ENCODE measurements at places on chromosomes 5 and 9.

- no peak for DNase-seq
Measured at GRCh38 chr5:177234841-177235240, 68.7 kb downstream of the RAB24 start.

DNA sequence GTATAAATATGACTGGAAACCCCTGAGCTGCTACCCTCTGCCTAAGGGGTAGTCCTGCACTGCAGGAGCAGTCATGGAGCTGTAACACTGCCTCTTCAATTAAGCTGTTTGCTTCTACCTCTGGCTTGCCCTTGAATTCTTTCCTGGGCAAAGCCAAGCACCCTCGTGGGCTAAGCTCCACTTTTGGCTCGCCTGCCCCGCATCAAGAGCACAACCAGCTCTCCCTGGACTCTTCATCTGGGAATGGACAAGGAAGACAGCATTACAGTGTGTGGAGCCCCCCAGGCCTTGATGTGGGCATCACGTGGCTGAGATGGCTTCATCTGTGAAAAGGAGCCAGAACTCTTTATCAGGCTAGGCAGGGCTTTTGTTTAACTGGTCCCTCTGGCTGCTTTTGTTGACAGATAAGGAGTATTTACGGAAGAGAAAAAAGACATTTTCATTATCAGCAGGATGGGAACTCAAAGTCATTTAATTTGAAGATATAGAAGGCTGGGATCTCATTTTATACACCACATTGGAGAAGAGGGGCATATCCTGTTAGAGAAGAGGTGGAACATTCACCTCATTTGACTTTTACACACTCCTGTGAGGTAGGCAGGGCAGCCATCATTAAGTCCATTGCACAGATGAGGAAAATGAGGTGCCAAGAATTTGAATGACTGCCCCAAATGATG lies 137.8 kb downstream of the SEMA6A start:
- no peak for DNase-seq

GRCh38 chr5:32020946-32021345 lies 153.2 kb downstream of the GOLPH3 start:
- DNase-seq = no peak

DNA sequence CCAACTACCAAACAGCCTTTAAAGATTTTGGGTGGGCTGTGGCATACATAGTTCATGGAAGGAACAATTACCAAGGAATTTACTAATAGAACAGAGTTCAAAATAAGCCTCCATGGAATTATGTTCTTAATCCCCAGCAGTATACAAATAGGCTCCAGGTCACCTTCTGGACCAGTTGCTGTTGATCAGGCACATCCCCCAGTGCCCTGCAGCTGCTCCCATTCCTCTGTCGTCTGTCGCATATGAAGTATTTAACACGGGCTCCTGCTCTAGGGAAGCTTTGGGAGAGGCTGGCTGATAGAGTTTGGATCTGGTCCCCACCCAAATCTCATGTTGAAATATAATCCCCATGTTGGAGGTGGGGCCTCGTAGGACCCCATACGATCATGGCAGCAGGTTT lies 17.8 kb downstream of the SHC3 start:
- DNase-seq = no peak

GRCh38 chr9:68505681-68506409 lies 34.8 kb downstream of the TMEM252 start:
- no peak for DNase-seq

GRCh38 chr5:74693191-74693590 lies 8.2 kb downstream of the HEXB start:
- DNase-seq = no peak

DNA sequence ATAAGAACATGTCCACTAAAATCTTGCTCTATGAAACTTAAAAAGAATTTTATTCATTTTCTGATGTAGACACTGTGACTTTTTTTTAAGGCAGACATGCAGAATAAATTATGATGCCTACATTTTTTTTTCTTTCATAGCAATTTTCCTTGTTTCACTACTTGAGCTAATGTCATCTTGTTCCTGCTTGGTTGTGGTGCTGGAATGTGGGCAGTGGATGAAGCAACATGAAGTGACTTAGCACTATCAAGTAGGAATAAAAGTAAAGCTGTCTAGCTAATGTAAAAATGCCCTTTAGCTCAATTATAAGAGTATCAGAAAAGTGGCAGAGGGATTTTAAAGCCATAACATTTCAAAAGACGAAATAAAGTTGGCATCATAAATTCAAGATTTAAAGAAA lies 191.0 kb downstream of the ADAMTS6 start:
- no peak for DNase-seq

GRCh38 chr9:124312290-124313265 lies 54.8 kb downstream of the NEK6 start:
- DNase-seq = no peak

- DNase-seq = no peak
Measured at GRCh38 chr9:84460695-84461094, 120.1 kb upstream of the SLC28A3 start.

- no peak for DNase-seq
Measured at GRCh38 chr5:60436518-60436917, 263.4 kb downstream of the DEPDC1B start.

- no peak for DNase-seq
Measured at GRCh38 chr5:178732281-178732680, 1.8 kb upstream of the ZNF354A start.

DNA sequence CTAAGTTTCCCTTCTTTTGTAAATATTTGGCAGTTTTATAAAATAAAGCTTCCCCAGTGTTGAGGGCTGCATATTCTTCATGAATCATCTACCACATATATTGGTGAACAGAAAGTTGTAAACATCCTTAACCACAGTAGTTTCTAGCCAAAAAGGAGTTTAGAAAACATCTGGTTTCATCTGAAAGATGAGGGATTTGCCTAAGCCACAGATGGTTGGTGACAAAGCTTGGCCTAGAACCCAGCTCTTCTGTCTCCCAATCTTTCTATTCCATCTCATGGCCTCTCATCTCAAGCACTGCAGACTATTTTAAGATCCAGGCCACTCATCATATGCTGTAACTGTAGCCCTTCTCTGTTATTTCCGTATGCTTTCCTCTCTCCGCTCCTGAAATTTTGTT lies 232.3 kb upstream of the TRPM3 start:
- DNase-seq = no peak

DNA sequence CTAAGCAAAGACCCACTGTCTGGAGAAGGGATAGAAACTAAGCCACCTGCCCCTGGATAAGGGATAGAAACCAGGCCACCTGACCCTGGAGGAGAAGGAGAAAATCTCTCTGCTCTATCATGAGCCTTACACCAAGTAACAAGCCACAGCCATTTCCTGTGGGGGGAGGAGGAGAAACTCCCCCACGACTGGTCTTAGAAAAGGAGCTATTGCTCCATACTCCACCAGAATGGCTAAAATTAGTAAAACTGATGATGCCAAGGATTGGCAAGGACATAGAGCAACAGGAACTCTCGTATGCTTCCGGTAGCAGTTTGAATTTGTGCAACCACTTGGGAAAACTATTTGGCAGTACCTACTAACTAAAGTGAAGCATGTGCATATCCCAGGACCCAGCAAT lies 70.8 kb downstream of the ACTL7B start:
- DNase-seq = no peak

DNA sequence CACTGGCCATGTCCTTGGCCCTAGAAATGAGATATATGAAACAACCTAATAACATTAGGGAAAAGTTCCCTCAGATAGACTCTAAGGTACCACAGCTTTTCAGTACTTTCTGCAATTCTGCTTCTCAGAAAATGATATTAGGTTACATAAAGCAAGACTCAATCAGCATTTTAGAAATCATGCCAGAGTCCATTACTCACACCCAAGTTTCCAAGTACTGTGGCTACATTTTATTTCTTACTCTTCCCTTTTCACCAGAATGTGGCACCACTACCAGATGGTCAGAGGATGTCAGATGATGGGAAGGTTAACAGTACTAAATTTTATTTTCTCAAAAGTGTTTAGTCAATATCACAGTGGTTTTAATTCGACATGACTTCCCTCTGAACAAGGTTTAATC lies 217.2 kb downstream of the MLLT3 start:
- DNase-seq = no peak

DNA sequence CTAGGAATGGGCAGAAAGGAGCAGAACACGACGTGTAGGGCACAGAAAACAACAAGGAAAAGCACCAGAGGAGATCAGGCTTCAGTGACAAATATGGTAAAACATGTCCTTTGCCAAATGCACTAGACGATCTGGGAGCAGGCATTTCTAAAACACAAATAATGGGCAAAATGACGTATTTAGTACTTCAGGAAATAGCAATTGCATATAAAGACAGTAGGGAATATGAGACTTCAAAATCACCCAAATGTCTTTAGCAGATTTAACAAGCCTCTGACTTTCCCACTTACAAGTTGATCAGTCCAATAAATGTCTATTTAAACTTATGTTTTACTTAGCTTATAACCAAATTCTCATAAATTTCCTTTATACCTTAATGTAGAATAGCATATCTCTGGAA lies 969.6 kb upstream of the C9orf72 start:
- no peak for DNase-seq

DNA sequence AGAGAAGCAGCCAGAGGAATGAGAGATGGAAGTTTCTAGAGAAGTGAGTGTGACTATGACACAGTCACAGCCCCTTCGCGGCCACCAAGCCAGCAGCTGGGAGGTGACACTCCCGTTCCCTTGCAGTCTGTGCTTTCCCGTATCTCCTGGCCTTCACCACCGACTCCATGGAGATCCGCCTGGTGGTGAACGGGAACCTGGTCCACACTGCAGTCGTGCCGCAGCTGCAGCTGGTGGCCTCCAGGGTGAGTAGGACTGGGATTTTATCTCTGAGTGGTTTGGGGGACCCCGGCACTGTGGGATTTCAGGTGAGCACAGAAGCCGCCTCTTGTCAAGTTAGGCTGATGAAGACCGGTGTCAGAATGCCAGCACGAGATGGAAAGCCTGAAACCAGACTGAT lies 12.1 kb upstream of the SLC2A8 start:
- no peak for DNase-seq

DNA sequence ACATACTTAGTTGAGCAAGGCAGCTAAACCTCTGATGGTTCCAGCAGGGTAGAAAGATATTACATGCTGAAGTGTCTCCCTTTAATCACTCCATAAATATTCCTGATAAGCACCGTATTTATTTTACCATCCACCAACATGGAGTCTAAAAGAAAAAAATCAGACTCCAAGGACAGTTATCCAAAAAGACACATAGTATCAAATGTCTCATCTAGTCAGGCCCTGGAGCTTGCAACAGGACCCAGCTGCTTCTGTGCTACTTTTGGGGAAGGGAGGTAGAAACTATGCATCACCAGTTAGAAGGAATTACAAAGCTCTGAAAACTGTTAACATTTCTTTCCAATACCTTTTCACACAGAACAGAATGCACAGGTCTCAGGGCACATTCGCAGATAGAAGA lies 88.1 kb downstream of the S1PR3 start:
- no peak for DNase-seq

DNA sequence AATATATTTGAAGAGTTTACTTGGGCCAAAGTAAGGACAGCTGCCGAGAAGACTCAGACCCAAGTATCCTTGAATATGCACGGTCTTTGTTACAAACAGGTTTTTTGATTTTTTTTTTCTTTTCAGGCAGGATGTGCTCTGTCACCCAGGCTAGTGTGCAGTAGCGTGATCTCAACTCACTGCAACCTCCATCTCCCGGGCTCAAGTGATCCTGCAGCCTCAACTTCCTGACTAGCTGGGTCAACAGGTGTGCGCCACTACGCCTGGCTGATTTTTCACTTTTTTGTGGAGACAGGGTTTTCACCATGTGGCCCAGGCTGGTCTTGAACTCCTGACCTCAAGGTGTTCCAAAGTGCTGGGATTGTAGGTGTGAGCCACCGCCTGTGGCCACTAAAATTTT lies 27.4 kb downstream of the JMY start:
- no peak for DNase-seq

- no peak for DNase-seq
Measured at GRCh38 chr5:44312374-44312773, 76.8 kb downstream of the FGF10 start.

DNA sequence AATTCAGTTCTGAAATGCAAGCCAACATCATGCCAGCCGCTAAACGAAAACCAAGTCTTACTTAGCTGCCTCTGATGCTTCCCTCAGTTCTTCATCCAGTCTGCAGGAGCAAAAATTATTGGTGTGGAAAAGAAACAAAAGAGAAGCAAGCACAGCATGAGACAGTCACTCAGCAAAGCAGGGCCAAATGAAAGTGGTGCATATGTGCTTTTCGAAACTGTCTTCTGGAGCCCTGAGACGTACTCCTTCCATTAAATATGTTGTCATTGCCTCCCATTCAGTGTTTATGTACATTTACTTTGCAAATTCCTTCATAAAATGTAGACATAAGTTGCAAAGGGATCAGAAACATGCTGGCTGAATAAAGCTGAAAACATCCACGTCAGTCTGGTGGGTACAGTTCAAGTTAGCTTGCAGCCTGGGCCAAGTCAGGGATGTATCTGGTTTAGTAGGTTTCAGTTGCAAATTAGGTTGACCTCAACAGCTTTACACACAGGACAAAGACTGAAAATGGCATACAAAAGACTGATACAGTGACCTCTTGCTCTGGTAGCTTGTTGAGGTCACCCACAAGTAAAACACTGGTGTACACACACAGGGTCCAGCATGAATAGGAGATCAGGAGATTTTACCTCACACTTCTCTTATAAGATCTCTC lies 139.7 kb upstream of the PCA3 start:
- no peak for DNase-seq

GRCh38 chr9:7172154-7173115 lies 414.7 kb downstream of the KDM4C start:
- DNase-seq = no peak

GRCh38 chr5:60699609-60700415 lies at the start of gene DEPDC1B:
Gene DEPDC1B, minus strand, starts transcription at chr5:60700166. Its CDS starts 73 bp downstream, at chr5:60700093.
- DNase-seq = peak; percentile 77

Measured in activated effector memory CD4-positive, alpha-beta T cell treated with Interleukin-2 at 50 U/mL for 16 hours (primary cell).